ENCODE measurements at places on chromosomes 4 and X.

GRCh38 chr4:114783215-114783595, 184.6 kb downstream of the UGT8 start:
- DNase-seq: no peak

GRCh38 chrX:134810211-134810610, 151.9 kb upstream of the PLAC1 start:
- no peak for DNase-seq

DNA sequence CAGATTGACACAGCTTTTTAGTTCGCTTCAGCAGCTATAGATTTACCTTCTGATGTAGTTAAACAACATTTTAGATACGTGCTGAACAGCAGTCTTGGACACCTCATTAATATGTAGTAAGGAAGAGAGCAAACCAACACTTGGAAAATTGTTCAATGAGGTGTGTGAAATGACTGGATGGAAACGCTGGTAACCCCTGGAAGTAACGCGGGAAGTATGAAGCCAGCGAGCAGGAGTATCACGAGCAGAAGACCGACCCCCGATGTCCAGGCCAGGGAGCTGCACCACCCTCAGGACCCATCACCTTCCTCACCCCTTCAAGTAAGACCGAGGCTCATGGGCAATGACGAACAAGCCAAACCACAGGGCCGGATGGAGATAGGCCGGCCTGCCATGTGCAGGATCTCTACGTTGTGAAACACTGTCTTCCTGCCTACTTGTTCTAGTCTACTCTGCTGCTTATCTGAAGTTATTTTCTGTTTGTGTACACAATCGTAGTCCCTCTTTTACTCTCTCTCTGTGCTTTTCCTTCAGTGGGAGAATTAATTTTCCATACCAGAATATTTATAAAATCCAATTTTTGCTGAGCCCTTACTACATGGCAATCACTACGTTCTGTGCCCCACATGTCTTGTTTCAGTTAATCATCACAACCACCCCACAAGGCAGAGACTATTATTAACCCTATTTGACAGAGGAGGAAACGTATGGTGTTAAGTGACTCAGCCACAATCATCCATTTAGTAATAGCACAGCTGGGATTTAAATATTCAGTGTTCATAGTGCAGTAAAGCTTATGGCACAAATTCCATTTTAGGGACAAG, 221.7 kb downstream of the APBB2 start:
- peak; percentile 71 for DNase-seq

GRCh38 chrX:44062840-44063239, 89.7 kb upstream of the NDP start:
- DNase-seq: no peak

GRCh38 chrX:40083120-40083978, 14.4 kb downstream of the BCOR start:
- no peak for DNase-seq

GRCh38 chr4:73904491-73904890, 35.3 kb downstream of the CXCL1 start:
- no peak for DNase-seq

DNA sequence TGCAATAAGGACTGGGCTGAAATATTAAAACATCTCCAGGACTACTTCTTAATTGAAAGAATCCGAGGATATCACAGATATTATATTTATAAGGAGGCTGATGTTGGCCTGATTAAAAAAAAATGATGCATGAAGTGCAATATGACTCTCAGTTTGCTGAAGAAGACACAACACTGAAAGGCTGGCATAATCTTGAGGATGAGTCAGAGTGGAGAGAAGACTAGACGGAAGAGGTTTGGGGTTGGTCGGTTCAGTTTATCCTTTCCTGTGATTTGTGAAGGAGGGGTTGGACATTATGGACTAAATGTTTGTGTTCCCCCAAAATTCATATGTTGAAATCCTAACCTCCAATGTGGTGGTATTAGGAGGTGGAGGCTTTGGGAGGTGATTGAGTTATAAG, 170.3 kb downstream of the CORIN start:
- no peak for DNase-seq

GRCh38 chr4:24248674-24249630, 335.4 kb downstream of the DHX15 start:
- DNase-seq: no peak

- no peak for DNase-seq
Observed at GRCh38 chr4:3661989-3662388, 104.2 kb upstream of the ADRA2C start.

DNA sequence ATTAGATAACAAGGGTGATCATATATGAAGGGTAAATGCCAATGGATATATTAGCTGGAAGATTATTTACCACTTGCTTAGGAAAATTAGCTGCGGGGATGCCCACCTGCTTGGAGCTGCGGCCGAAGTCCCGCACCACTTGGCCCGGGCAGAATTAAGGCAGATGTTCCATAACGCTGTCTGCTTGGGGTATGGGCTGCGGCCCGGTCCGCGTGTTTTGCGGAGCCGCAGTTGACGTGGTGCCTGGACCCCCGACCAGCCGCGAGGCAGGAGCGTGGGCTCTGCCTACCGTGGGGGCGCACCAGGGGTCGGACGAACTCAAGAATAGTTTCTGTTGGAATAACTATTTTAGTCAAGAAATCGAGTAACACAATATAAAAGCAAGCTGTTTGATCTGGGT, 235.2 kb downstream of the CPXCR1 start:
- DNase-seq: no peak

DNA sequence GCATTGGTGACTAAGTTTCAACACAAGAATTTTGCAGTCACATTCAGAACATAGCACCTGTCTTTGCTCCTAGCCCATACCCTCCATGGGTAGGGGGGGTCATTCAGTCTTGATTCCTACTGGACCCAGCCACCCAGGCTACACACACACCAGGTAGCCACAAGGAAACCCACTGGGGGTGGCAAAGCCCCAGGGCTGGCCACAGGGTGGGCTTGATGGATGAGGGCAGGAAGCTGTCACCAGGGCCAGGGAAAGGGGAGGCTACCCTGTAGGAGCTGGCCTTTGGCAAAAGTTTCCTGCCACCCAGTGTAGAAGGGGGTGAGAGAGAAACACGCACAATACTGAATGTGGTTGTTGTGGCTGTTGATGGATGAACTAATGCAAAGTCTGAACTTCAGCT, 74.5 kb upstream of the NKX1-1 start:
- no peak for DNase-seq

- DNase-seq: no peak
Observed at GRCh38 chr4:5706486-5707290, 1.7 kb downstream of the EVC2 start.

GRCh38 chrX:110051559-110051958, 48.6 kb downstream of the TMEM164 start:
- DNase-seq: no peak

- DNase-seq: no peak
Observed at GRCh38 chr4:17469931-17470674, 41.8 kb downstream of the QDPR start.

GRCh38 chrX:109902665-109903064, 100.2 kb upstream of the TMEM164 start:
- DNase-seq: no peak

DNA sequence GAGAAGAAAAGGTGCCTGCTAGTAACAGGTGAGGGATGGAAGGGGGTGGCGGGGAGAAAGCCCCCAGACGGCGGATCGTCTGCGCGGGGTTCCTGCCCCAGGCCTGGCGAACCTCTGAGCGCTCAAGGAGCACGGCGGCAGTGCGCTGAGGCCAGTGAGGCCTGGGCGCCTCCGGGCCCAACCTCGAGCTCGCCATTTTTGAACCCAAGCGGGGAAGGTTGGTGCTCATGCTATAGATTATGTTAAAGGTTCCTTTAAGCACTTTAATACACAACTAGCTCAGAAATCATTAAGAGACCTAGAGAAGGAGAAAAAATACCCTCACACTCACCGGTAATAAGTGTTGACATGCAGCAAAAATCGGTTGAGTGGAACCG, 7.9 kb downstream of the PITX2 start:
- DNase-seq: no peak

- no peak for DNase-seq
Observed at GRCh38 chrX:56289449-56289848, 57.3 kb downstream of the KLF8 start.

DNA sequence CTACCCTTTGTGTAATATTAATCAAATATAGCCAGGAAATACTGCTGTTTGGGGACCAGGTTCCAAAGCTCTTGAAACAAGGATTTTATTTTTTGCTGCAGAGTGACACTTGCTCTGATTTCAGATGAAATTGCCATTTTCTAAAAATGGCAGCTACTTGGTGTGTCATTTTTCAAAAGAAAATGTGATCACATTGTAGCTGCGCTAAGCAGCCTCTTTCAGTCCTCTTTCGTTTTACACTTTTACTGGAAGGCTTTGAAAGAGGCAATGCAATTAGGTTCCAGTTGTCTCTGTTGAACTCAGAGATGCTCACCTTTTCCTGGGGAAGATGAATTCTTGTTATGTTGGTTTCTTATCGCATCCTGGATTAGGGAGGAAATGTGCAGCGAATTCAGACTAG, 85.1 kb downstream of the CT47B1 start:
- DNase-seq: no peak

DNA sequence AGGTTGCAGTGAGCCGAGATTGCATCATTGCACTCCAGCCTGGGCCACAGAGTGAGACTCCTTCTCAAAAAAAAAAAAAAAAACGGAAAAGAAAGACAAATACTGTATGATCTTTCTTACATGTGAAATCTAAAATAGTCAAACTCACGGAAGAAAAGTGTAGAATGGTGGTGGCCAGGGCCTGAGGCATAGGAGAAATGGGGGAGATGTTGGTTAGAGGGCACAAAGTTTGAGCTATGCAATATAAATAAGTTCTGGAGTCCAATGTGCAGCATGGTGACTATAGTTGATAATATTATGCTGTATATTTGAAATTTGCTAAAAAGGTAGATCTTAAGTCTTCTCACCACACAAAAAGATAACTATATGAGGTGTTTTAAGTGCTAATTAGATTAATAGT, 1.3 kb upstream of the FGA start:
- DNase-seq: no peak

GRCh38 chrX:50799531-50799961, 14.4 kb downstream of the SHROOM4 start:
- DNase-seq: no peak

- no peak for DNase-seq
Observed at GRCh38 chr4:7387925-7388324, 46.8 kb downstream of the PSAPL1 start.

DNA sequence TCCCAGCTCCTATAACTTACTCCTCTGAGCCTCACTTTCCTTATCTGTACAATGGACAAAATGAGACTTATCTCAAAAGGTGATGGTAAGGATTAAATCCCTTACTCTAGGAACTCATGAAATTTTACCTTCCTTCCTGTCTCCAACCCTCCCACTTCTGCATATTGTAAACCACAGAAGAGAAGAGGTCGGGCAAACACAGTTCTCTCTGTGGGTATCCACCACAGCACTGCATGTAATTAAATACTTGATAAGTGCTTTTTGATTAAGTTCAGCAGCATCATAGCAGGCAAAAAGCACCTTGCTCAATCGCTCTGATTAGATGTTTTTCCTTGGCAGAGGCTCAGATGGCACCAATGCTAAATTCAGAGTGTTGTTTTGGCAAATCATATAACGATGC, 17.3 kb upstream of the TMEM192 start:
- DNase-seq: no peak

DNA sequence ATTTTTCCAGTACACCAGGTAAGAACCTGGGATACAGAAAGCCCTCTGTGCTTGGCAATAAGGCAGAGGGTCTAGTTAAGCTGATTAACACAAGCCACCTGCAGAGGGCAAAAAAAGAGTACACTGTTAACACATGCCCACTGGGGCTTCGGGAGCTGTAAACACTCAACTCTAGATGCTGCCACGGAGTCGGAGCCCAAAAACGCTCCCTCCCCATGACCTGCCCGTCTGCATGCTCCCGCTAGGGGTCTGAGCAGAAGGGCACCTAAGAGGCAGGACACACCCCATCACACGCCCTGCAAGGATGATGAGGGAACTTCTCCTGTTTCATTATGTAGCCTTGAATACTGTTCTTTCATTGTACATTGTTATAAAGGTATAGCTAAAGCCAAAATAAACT, 715.6 kb upstream of the AADAT start:
- no peak for DNase-seq

- no peak for DNase-seq
Observed at GRCh38 chr4:142297313-142297712, 548.8 kb downstream of the INPP4B start.

DNA sequence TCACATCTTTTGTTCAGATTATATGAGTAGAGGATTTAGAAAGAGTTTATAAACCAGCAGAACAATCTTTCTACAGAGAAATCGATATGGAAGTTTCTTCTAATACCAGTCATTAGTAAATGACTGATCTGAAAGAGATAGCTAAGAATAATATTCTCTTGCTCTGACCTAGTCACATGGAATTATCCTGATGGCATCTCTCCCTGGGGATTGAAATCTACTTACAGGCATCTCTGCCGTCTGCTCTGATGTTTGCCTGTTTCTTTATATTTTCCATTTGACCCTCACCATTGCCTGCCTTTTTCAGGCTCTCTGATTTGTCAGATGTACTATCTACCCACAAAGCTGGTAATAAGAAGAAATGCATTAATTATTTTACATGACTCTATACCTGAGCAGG, 1157.3 kb downstream of the PCDH7 start:
- no peak for DNase-seq

GRCh38 chrX:45524805-45525204, 324.1 kb upstream of the DIPK2B start:
- no peak for DNase-seq

- DNase-seq: no peak
Observed at GRCh38 chr4:156999175-156999517, 27.5 kb upstream of the PDGFC start.

DNA sequence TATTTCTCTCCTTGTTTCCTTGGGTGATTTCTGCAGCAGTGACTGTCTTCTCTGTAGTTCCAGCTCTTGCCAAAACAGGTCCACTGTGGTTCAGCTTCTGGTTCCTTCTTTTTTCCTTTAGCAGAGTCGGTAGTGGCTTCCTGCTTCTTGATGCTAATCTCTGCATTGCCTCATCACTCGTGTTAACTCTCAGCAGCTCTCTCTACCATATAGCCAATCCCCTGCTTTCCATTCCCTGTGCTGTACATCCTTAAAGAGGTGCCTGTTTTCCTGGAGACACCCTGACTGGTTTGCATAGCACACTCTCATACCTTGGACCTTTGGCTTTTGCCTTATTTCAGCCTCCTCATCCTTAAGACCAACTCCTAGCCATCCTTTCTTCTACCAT, 191.2 kb upstream of the LNX1 start:
- DNase-seq: no peak

DNA sequence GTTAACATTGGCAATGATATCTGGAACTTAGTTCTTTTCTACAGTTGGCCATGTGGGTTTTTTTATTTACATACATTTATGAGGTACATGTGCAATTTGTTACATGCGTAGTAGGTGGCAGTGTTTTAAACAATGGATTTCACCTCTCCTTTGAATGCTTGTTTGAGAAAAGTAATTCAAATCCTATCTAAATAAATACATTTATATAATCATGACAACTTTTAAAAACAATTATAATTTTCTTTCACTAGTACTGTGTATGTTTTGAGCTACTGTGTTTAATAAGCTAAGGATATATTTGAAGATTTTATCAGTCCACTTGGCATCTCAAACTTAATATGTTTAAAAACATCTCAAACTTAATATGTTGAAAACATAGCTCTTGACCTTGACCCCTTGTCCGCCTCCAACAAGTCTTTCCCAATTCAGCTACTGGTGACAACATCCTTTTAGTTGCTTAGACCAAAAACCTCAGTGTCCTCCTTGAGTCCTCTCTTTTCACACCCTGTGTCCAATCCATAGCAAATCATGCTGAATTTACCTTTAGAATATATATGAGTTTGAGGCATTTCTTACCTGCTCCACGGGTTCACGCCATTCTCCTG, 14.5 kb downstream of the GUCY1B1 start:
- DNase-seq: no peak
